CD4-positive, alpha-beta T cell (primary cell): ENCODE measurements at places on chromosomes 16 and 17.

DNA sequence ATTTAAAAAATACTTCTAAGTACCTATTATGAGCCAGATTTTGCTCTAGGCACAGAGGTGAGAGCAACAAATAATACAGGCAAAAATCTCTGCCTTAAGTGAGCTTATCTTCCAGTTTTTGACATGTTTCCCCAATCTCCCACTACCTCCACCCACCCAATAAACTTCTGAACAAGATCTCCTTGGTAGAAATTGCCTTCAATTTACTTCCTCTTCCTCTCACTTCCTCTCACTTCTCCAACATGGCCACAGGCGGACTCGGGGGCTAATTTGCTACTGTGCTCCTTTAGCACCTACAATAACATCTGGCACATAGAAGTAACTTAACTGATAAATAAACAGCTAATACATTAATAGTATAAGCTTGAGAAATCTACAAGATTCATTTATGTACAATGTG, 82.6 kb downstream of the CACNG1 start:
- no peak for DNase-seq

DNA sequence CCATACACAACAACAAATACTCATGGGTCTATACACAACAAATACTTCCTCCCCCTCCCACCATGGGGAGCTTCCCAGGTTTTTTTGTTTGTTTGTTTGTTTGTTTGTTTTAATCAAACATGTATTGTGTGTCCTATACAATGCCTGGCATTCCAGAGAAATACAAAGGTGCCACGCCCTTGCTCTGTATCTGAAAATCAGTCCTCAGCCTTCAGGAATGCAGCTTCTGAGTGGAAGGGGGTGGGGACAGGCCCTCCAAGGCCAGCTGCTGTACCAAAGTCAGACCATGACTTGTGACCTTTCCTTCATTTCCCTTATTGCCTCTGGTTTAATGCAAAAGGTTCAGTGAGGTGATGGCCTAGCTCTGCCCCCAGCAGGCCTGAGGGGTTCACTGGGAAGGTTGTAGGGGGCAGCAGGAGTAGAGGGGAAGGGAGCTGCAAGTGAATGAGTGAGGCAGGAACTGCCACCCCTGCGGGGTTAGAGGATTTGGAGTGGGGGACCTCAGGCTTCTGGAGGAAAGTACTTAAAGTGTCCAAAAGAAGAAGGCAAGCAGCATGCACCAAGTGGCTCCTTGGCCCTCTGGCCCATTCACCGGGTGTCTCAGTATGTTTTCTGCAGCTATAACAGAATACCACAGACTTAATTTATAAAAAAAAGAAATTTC, 105.2 kb downstream of the CLEC16A start:
- no peak for DNase-seq

- DNase-seq: no peak
Observed at GRCh38 chr17:56810891-56811775, 22.6 kb downstream of the C17orf67 start.

DNA sequence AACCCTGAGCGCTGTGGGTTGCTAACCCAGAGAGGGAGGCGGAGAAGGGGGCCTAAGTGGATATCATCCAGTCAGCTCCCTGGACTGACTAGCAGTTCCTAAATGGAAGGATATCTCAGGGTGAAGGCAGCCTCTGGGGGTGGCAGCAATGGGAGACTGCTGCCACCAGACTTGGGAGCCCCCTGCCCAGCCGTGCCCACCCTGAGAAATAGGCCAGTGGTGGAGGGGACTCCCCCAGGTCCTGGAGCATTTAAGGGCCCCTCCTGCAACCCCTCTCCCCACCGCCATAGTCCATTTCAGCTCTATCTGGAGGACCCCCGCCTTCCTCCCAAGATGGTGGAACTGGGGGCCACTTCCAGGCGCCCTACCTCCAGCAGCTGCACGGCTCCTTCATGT, 8.4 kb downstream of the TSPOAP1 start:
- DNase-seq: no peak

DNA sequence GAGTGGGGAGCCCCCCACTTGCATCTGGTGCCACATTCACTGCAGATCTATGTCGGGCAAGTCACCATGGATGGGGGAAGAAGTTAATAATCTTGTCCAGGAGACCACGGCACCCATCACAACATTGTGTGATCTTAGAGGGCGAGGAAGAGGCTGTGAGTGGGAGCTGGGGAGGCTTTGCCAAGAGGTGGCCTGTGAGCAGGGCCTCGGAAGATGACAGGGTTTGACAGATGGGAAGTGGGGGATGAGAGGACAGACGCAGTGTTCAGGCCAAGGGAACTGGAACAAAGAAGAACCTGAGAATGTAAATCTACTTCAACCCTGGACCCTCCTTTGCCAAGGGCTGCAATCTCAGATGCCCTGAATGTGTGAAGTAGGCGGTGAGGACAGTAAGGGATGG, 12.4 kb downstream of the ACE start:
- no peak for DNase-seq

GRCh38 chr17:74779948-74780400, 3.8 kb upstream of the NAT9 start:
- DNase-seq: peak; percentile 89

DNA sequence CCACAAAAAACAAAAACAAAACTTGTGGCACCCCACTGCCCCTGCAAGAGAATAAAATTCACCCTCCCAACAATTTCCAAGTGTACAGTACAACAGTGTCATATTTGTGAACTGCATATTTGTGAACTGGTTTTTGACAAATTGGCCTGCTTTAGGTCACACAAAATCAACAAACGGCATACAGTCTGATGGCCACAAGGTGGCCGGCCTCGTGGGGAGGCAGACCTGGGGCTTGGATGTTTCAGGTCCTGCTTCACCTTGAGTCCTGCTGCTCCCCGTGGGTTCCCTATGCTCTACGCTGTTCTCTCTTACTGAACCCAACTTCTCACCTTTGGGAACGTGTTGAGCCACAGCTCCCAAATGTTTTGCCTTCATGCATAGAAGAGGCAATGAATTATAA, 102.2 kb downstream of the CDK5R1 start:
- no peak for DNase-seq

GRCh38 chr17:21223086-21223485, 9.1 kb upstream of the TMEM11 start:
- DNase-seq: no peak

- DNase-seq: peak; percentile 89
Observed at GRCh38 chr16:30996985-30997724, 12.1 kb downstream of the HSD3B7 start.

DNA sequence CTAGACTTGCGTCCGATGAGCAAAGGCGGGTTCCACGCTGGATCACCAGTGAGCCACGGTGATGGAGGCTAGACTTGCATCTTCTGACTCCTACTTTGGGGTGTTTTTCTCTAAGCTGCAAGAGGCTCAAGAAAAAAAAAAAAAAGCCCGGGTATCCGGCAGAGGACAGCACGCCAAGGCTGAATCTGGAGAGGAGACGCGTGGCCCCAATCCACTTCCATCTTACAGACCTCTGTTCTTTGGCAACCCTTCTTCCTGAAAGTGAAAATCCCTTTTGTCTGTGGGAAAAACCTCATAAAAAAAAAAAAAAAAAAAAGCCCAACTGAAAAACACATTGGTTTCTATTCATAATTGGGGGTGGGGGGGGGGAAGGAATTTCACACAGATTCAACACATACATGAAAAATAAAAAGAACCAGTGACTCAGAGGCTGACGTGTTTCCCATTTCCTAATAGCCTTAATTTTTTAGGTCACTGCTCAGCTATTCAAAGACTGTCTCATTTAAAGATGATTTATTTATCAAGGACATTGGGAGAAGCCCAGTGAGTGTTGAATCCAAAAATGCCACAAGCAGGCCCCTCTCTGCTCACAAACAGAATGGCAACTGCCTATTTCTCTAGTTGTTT, 258.3 kb downstream of the FOXL1 start:
- DNase-seq: no peak
